ENCODE measurements at places on chromosomes 11 and 22. TPM values are rescaled to one million over a fixed set of nuclear protein-coding genes. Genes with fewer than 3 reads are reported as not detected.

- H3K27ac ChIP-seq, result peak overlapping the region; percentile 98
- no peaks in the 10 kb centered on the region for H3K27me3 ChIP-seq
- peaks cover 27% of the 10 kb centered on the region for H3K36me3 ChIP-seq
- peak; percentile 58 for DNase-seq
Observed at GRCh38 chr11:119361056-119361787, 14.7 kb upstream of the MFRP start.

DNA sequence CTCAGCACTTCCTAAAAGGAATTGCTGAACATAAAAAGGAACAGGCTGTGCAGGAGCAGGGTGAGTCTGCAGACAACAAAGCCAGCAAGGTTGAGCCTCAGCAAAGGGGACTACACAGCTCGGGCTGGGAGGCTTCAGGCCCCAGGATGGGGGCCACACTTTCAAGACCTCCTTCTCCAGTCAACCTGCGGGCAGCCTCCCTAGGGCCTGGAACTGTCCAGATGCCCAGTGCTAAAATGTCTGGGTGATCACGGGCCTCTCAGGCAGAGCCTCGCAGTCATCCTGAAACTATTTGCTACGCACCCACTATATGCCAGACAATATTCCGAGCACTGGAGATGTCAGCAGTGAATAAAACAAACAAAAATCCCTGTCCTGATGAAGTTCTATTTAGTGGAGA is 3.9 kb upstream of the NEFH start:
- no peaks in the 10 kb centered on the region for H3K36me3 ChIP-seq
- peaks cover 57% of the 10 kb centered on the region for H3K27me3 ChIP-seq
- H3K27ac ChIP-seq, result no peak overlapping the region
- no peak overlapping the region for H3K4me3 ChIP-seq
- H3K4me1 ChIP-seq, result peaks cover 4% of the 10 kb centered on the region

GRCh38 chr11:118202599-118203422 is 22.0 kb downstream of the JAML start:
- no peak for DNase-seq
- H3K27ac ChIP-seq, result no peak overlapping the region
- no peak overlapping the region for H3K4me3 ChIP-seq
- H3K36me3 ChIP-seq, result no peaks in the 10 kb centered on the region
- H3K27me3 ChIP-seq, result peaks cover 30% of the 10 kb centered on the region
- peaks cover 8% of the 10 kb centered on the region for H3K4me1 ChIP-seq

GRCh38 chr22:38038890-38039812 is 18.1 kb upstream of the PICK1 start:
- H3K4me3 ChIP-seq, result no peak overlapping the region
- H3K27ac ChIP-seq, result no peak overlapping the region
- DNase-seq, result no peak
- peaks cover under 1% of the 10 kb centered on the region for H3K4me1 ChIP-seq
- no peaks in the 10 kb centered on the region for H3K27me3 ChIP-seq
- no peaks in the 10 kb centered on the region for H3K36me3 ChIP-seq

DNA sequence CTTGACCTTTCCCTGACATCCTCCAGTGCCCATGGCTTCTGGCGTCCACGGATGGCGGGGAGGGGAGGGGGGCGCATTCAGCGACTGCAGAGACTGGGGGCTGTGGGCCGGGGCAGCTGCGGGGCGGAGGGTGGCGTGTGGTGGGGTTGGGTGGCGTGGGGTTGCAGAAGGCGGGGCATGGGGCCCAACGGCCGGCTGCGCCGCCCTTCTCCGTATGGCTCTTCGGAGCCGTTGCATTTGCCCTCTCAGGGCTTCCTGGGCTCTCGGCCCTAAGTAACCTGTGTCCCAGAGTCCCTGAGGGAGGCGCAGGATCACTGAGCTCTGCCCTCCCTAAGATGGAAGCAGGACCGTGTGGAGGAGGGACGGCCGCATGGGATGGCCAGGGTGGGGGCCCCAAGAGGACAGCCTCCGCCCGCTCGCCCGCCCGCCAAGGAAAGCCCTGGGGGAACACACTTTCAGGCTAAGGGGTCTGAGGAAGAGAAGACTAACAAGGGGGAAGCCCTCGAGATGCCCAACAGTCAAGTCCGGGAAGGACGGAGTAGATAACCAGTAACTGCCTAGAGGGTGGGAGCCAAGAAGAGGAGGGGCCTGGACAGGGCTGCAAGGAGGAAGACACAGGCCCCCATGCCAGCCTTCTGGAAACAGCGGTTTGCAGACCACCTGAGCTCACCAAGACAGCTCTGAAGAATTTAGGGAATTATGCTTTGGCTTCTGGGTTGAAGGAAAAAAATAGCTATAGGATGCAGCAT is 9.2 kb upstream of the AIFM3 start:
- peaks cover 6% of the 10 kb centered on the region for H3K4me1 ChIP-seq
- no peak overlapping the region for H3K27ac ChIP-seq
- H3K36me3 ChIP-seq, result peaks cover 10% of the 10 kb centered on the region
- DNase-seq, result peak; percentile 52

Gene SCUBE1
- total RNA-seq, result 1.8 TPM

DNA sequence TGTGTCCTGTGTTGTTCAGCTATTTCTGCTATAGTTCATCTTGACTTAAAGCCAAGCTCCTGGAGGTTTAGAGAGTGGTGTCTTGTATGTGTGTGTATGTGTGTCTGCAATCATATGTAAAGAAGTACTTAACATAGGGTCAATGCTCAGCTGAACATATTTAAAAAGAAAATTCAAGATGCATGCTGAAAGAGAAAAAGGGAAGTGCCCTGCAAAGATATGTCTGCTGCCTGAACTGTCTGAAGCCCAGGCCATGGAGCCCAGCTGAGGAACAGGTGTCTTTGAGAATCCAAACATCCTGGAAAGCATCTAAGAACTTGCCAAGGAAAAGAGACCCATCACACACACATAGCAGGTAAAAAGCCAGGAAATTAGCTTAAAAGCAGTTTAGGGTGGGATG is 6.6 kb downstream of the TCN1 start:
- no peak for DNase-seq
- H3K36me3 ChIP-seq, result no peaks in the 10 kb centered on the region
- H3K4me3 ChIP-seq, result no peak overlapping the region

All from cardiac muscle cell (in vitro differentiated cells and primary cell).